NCI-H446 (cell line): ENCODE measurements at places on chromosomes 7 and 10.

DNA sequence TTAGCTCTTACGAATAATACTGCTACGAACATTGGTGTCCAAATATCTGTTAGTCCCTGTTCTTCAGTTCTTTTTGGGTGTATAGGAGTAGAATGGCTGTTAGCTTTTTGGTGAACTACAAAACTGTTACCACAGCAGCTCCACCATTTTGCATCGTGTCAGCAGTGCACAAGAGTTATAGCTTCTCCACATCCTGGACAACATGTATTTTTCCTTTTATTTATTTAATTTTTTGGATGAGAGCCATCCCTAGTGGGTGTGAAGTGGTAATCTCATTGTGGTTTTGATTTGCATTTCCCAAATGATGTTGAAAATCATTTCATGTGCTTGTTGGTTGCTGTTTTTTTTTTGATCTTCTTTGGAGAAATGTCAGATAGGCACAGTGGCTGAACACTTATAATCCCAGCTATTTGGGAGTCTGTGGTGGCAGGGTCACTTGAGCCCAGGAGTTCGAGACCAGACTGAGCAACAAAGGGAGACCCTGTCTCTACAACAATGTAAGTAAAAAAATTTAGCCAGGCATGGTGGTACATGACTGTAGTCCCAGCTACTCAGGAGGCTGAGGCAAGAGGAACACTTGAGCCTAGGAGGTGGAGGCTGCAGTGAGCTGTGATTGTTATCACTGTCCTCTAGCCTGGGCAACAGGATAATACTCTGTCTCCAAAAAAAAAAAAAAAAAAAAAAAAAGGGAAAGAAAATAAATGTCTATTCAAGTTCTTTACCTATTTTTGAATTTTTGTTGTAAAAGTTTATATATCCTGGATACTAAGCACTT is 31.7 kb downstream of the TRIM24 start:
- no peak for DNase-seq

- no peak for DNase-seq
Observed at GRCh38 chr7:42493436-42494198, 256.6 kb upstream of the GLI3 start.

GRCh38 chr7:57414852-57415251 is 35.1 kb upstream of the ZNF716 start:
- no peak for DNase-seq

GRCh38 chr10:105159268-105159667 is 518.2 kb downstream of the SORCS3 start:
- DNase-seq, result no peak

GRCh38 chr7:41183741-41184140 is 519.1 kb downstream of the INHBA start:
- no peak for DNase-seq

DNA sequence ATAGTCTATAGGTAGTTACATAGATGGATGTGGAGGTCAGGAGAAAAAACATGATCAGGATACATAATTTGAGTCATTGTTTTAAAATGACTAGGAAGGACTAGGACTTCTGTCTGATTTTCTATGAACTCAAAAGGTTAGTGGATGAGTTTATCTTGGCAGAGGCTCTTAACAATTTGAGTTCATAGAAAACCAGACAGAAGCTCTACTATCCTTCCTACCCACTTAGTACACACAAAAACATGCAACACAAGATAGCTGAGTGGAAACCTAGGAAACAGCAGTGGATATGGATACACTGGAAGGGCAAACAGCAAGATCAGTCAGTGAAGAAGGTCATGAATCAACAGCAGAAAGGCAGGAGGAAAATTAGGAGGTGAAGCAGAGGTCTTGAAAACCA is 84.6 kb downstream of the VPS50 start:
- DNase-seq, result no peak

DNA sequence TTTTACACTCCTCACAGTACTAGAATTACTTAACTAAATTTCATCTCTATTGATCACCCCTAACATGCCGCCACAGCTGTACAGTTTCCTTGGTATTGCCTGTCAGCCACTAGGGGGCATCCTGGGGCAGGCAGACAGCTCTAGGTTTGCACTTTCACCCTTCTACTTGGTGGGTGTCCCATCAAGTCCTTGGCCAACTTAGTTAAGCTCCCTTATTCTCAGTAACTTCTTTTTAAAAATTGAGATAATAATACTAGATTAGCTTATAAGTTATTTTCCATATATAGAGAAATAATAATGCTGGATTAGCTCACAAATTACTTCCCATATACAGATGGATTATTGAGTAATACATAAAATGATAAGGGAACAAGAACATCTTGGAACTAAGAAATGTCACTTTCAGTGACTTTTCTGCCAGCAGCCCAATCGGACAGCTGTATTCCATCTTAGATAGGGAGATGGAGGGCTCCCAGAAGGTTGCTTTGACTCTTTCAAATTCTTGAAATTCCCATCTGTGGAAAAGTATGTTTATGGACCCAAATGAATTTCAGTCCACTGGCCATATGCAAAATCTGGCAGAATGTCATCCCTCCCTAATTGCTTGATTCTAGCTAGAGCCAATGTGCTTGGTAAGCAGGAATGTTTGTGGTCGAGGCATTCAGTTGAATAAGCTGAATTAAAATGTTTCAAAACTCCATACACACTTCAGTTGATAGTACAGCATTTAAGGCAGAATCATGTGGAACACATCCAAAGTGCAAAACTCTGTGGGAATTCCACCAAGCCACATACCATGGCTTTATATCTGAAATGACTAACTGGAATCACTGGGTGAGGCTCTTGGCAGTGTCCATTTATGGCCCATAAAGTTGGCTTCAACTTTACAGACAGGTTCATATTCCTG is 309.7 kb downstream of the CSTF2T start:
- peak; percentile 60 for DNase-seq

- DNase-seq, result no peak
Observed at GRCh38 chr10:11663763-11664555, 52.5 kb upstream of the USP6NL start.

DNA sequence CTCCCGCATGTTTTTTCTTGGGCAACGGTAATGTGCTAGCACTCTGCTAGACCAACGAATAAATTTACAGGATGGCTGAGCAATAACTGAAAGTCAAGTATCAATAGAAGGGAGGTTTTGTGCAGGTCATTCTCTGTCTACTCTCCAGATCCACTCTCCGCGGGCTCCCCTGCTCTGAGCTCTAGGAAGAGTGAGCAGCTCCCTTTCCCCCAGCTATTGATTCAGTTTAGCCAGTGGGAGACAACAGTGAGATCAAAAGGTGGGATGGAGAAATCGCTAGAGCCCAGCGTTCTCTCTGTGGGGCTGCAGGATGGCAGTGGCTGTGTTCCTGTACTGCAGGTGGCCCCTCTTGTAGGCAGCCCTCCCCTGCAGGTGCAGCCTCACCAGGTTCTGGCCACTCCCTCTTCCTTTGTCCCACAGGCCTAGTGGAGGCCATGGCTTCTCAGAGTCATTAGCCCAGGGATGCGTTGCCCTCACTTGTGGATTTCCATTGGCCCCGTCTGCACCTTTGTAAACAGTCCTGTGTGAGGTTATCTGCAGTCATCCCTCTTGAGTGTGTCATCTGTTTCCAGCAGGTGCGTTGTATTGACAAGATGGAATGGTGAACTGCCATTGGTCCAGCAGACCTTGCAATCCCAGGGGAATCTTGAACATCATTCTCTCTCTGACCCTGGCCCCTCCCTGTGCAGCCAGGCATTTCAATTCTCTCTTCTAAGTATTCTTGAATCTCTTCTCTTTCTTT is 11.1 kb downstream of the MSRB2 start:
- DNase-seq, result no peak

GRCh38 chr10:14683256-14683655 is 91.4 kb downstream of the FAM107B start:
- no peak for DNase-seq

- no peak for DNase-seq
Observed at GRCh38 chr10:79137300-79137756, 68.6 kb downstream of the ZMIZ1 start.

DNA sequence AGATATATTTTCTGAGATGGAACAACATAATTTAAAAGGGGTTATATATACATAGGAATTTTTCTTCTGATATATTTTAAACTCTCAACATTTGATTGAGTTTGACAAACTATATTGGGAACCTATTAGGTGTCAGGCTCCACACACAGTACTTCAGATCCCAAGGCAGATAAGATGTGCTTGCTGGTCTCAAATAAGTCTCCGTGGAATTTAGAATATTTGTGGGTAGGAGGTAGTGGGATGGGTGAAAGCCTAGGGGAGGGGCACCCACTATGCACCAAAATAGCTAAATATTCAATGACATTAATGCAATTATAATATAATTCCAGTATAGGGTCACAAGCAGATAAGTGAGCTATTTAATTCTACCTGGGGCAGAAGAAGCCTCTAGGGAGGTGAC is 81.5 kb downstream of the ARL4A start:
- no peak for DNase-seq

GRCh38 chr7:136891850-136892249 is 23.4 kb downstream of the CHRM2 start:
- no peak for DNase-seq

DNA sequence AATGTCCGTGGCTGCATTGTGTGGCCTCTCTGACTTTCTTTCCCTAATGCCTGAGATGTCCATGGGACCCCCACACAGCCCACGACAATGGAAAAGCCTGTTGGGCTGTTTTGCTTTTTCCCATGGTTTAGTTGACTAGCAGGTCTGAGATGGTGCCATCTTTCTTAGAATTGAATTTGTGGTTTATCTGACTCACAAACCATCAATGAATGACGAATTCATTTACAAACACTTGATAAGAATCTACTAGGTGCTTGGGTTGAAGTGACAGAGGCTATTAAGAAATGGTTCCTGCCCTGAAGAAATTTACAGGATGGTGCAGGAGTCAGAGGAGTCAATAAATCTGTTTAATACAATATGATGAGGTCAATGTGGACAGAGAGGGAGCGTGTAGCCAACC is 75.4 kb downstream of the OTUD1 start:
- DNase-seq, result no peak

- DNase-seq, result no peak
Observed at GRCh38 chr7:748446-748845, 21.4 kb upstream of the PRKAR1B start.

DNA sequence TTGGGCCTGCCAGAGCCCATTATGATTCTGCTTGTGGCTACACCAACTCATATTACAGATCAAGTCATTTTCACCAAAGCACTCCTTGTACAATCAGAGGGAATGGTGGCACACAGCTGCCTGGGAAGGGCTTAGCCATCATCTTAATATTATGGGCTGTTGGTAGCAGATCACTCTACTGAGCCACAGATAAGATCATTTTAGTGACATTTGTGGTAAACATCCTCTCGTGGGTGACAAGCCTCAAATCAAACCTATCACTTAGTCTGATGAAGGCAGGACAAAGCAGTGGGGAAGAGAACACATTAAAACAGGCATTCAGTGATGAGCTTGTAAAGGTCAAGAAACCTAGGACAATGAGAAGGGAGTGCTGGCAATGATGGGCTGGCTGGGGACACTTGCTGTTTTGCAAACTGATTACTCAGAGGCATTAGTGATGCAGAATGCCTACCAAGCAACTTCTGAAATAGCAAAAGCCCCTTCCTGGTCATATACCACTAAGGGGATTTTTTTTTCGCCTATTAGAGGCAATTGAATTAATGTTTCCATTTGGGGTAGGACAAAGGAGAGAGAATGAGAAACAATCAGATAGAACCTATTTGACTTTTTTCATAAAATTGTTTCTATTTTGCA is 137.5 kb upstream of the WDR11 start:
- DNase-seq, result no peak

- DNase-seq, result no peak
Observed at GRCh38 chr7:99709260-99709659, 25.7 kb downstream of the CYP3A7 start.

DNA sequence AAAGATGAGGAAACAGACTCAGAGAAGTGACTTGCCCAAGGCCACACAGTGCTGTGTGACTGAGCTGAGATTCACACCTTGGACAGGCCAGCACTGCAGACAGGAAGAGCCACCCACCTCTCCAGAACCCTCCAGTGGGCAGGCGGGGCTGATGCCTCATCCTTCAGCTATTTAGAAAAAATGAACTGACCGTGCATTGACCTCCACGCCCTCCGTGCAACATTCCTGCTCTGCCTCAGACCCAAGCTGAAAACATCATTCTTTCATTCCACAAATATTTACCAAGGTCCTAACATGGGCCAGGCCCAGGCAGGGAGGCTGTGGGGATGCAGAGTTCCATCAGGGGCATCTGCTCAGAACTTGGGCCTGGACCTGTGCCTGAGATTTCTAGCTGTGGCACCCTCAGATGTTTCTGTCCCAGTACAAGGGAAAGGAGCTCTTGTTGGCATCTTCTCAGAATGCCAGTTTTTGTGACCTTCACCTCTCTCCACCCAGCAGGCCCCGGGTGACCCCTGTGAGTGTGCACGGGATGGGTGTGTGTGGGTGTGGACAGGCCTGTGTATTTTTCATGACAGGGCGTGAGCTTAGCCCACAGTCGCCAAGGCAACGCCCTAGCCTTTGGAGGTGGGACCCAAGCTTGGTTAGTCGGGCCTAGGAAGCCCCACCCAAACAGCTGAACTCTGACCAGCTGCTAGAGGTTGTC is 6.5 kb downstream of the VSIR start:
- DNase-seq, result no peak

DNA sequence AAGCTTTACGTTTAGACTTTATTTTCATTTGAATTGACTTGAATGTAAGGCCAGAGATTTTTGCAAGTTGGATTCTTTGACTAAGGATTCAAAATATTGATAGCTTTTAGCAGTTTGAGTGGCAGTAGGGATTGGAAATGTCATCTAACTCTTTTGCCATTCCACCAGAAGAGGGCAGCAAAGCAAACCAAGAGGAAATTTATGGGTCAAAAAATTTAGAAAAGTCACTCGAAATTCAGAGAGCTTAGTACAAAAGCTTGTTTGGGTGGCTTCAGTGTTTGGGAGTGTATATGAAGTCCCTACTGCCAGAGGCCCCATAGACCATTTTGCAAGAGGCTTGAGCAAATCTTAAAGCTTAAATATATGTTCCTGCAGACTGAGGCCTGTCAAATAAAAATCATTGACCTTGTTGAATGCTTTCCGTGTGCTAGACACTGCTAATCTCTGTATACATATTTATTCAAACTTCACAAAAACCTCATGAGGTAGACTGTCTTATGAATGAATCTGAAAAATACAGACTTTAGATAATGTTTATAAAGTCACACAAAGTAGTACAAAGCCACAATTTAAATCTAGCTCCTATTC is 44.6 kb upstream of the RSBN1L start:
- DNase-seq, result peak; percentile 12

DNA sequence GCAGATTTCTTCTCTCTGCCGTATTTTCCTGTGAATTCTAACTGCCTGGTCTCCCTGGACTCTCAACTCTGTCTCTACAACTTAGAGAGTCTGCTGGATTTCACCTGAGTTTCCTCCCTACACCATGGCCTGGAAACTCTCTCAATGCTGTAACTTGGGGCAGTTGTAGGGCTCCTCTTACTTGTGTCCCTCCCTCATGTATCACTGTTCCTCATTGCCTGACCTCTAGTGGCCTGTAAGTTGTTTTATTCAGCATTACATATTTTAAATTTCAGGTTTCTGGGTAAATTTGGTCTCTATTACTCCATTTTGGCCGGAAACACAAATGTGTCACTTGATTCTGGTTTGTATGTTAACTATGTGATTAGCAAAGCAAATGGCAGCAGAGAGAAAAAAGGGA is 70.9 kb downstream of the DYNC1I1 start:
- no peak for DNase-seq
